ENCODE measurements at places on chromosomes 12 and 14. TPM values are rescaled to one million over a fixed set of nuclear protein-coding genes. Genes with fewer than 3 reads are reported as not detected.

GRCh38 chr12:29650371-29650770 lies 133.4 kb downstream of the TMTC1 start:
- no peak for DNase-seq
- H3K4me3 ChIP-seq, result no peak overlapping the region
- no peaks in the 10 kb centered on the region for H3K36me3 ChIP-seq
- no peaks in the 10 kb centered on the region for H3K4me1 ChIP-seq
- no peak overlapping the region for H3K27ac ChIP-seq

DNA sequence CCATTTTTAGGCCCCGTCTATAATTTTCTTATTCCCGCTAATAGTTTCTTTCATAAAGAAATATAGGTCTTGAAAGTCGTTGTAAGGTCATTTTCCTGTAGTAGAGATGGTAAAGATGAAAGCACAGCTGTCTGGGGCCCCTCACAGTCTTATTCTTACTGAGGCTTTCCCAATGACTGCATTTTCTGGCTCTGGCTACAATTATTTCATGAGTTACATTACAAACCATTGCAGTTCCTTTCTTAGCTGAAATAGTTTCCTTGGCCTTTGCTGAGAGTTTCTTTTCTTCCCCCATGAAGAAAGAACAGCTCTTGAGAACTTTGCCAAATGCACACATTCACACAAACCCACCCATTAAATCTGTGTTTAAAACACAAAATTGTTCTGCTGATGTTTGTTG lies 113.0 kb downstream of the DYRK2 start:
- H3K4me3 ChIP-seq, result no peak overlapping the region
- no peak overlapping the region for H3K27ac ChIP-seq
- H3K27me3 ChIP-seq, result no peaks in the 10 kb centered on the region
- H3K36me3 ChIP-seq, result peaks cover 1% of the 10 kb centered on the region

DNA sequence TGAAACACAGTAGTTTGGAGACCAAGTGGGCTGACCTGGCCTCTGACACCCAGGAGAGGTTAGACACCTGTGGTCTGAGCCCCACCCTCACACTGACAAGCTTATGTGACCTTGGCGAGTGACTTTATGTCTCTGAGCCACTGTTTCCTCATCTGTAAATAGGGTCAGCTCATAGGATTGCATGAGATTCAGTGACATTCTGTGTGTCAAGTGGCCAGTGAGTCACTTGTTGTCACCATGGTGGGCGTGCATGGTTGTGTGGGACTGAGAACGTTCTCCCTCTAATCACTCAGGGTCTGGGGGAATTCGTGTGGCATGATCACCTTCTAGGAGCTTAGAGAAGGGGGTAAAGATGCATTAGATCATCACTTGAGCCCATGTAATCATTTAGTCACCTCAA lies 146.4 kb downstream of the PHETA1 start:
- H3K27ac ChIP-seq, result no peak overlapping the region
- H3K36me3 ChIP-seq, result no peaks in the 10 kb centered on the region
- H3K27me3 ChIP-seq, result no peaks in the 10 kb centered on the region

DNA sequence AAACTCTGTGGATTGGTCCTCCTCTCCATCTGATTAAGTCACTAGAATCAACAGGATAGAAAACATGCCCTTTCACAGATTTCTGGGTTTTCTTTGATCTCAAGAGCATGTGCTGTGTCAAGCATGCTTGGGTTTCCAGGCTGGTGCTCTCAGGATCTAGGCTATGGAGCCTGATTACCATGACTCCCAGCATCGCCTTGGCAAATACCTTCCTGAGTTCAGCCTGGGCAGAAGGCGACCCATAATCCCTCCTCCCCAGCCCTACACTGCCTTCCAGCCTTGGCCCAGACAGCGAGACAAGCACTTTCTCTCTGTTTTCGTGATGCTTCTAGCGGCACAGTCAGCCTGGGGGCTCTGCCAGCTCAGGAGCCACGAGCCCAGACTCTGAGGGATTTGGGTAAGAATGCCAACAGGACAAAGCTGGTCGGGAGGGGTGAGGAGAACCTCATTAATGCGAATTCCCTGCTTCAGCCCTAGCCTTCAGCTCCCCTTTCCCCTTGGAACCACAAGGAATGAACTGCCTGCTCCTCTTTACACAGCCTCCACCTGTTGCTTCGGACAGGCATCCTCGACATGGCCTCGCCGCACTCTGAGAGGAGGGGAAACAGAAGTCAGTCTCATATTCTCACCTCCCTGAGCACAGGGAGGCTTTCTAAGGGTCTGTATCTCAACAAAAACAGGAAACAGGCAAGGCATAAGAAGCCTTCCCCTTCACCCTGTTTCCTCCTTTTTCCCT lies 227.1 kb downstream of the MSRB3 start:
- H3K27ac ChIP-seq, result no peak overlapping the region
- no peak overlapping the region for H3K4me3 ChIP-seq
- H3K4me1 ChIP-seq, result no peaks in the 10 kb centered on the region
- no peaks in the 10 kb centered on the region for H3K27me3 ChIP-seq

DNA sequence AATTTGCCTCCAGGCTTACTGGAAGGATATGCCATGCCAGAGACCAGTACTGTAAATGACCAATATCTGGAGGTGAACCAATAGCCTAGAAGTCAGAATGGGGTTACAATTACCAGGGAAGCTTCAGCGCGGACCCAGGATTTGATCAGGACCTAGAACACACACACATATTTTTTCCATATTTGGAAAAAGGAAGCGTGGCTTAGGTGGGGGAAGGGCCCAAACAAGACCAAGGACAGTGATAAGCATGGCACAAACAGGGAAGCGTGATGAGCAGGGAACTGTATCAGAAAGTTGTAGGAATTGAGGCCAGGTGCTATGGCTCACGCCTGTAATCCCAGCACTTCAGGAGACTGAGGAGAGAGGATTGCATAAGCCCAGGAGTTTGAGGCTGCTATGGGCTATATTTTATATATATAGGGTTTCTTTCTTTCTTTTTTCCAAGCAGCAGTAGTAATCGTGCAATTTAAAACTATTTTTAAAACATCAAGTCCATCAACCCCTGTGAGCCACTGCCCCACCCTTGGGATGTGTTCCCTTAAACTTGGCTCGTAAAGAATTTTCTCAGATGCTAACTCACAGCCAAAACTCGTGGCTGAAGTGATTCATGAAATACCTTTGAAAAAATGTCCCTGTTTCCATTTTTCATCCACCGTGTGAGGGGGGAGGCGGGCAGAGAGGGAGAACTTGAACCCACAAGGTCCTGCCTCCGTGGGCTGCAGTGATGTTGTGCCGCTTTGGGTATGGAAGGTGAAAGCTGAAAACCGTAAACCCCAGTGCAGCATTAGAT lies 16.7 kb downstream of the HRK start:
- no peak overlapping the region for H3K27ac ChIP-seq
- no peak for DNase-seq
- peaks cover 22% of the 10 kb centered on the region for H3K27me3 ChIP-seq
- H3K4me1 ChIP-seq, result peaks cover 14% of the 10 kb centered on the region

- no peak overlapping the region for H3K4me3 ChIP-seq
- H3K36me3 ChIP-seq, result no peaks in the 10 kb centered on the region
- DNase-seq, result no peak
- H3K27me3 ChIP-seq, result no peaks in the 10 kb centered on the region
- no peak overlapping the region for H3K27ac ChIP-seq
These were observed 231.9 kb upstream of the AVPR1A start for GRCh38 chr12:63382930-63383329.

GRCh38 chr12:57965766-57966165 lies 24.4 kb downstream of the ATP23 start:
- DNase-seq, result no peak
- H3K36me3 ChIP-seq, result no peaks in the 10 kb centered on the region
- no peak overlapping the region for H3K27ac ChIP-seq

GRCh38 chr12:67482751-67483661 lies 165.5 kb upstream of the DYRK2 start:
- H3K4me3 ChIP-seq, result no peak overlapping the region
- peaks cover 12% of the 10 kb centered on the region for H3K36me3 ChIP-seq
- no peaks in the 10 kb centered on the region for H3K27me3 ChIP-seq
- peaks cover 31% of the 10 kb centered on the region for H3K4me1 ChIP-seq
- peak overlapping the region; percentile 27 for H3K27ac ChIP-seq

DNA sequence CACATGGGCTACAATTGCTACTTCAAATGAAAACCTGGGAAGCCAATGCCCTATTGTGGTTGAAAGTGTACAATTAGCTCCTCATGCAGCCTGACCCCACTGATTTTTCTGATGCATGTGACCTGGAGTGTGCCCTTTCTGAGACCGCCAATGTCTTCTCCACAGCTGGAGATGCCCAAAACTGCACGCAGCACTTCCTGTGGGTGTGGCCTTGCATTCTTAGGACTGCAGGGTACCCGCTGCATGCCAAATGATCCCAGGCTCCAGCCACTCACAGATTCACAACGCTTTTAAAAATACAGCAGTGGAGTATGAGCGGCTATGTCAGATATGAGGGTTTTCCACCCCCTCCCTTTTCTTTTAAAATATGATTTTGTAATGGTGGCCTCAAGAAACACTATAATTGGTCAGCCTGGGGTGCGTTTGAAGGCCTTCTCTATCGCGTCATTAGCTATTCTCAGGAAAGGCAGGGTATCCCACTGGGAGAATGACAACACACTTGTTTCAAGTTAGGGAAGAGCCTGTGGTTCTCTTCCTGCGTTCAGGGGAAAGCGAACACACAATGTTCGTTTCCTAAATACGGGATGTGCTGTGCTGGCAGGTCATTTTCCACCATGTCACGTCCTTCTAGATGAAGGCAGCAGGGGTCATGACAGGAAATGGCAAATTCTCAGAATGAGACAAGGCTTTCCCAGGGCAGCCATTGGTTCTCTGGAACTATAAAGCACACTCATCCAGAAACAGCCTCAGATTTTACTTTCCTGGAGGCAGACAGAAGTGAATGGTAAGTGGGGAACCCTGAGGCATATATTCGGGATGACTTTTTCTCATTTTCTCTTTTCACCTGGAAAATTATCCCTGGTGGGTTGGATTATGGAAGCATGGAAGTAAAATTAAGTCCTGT lies at the start of gene APOLD1:
Gene APOLD1 (plus strand): TSS at position 749 of the 904 bp plus-strand sequence. CDS start 33 bp downstream, at position 782.
- H3K27me3 ChIP-seq, result no peaks in the 10 kb centered on the region
- H3K27ac ChIP-seq, result no peak within 1 kb of the TSS
- peaks cover 42% of the 10 kb centered on the region for H3K4me1 ChIP-seq
- H3K36me3 ChIP-seq, result no peaks in the 10 kb centered on the region

GRCh38 chr14:90177539-90178189 lies 78.7 kb upstream of the PSMC1 start:
- H3K27me3 ChIP-seq, result peaks cover 18% of the 10 kb centered on the region
- no peak for DNase-seq
- H3K4me3 ChIP-seq, result no peak overlapping the region
- H3K36me3 ChIP-seq, result no peaks in the 10 kb centered on the region

GRCh38 chr12:65891987-65892481 lies 67.8 kb downstream of the HMGA2 start:
- H3K36me3 ChIP-seq, result no peaks in the 10 kb centered on the region
- H3K4me1 ChIP-seq, result no peaks in the 10 kb centered on the region
- H3K27me3 ChIP-seq, result peaks cover 29% of the 10 kb centered on the region
- H3K4me3 ChIP-seq, result no peak overlapping the region
- H3K27ac ChIP-seq, result no peak overlapping the region

DNA sequence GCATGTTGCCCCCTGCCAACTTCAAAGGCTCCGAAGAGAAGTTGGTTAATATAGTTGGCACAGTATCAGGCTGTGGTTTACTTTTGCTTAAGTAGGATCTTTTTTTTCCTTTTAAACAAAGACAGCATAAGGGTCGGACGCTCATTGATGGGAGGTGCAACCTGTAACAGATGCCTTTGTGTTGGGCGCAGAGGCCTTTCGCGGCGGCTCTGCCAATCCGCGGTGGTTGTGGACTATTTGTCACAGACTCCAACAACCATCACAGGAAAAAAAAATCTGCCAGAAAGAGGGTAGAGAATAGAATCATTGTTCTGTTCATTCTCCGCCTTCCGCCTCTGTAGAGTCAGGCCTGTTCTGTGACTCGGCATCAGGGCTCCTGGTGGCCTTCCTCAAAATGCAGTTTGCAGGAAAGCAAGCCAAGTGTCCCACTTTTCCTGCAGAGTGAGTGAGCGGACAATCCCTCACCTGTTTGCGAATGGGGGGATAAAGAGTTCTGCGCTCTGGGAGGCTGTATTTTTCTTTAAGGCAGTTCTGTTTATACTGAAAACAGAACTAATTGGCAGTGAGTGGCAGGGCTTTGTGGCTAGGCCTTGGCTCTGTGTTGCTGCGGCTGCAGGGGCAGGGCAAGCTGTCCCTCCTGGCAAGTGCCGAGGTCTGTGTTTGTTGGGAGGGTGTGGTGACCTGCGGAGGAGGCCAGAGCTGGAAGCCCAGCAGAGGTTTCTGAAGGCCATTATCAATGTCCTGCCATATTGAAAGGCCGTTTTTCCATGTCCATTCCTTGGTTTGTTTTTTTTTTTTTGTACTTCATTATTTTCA lies 83.0 kb upstream of the PIWIL1 start:
- H3K4me3 ChIP-seq, result no peak overlapping the region
- H3K36me3 ChIP-seq, result no peaks in the 10 kb centered on the region
- DNase-seq, result no peak
- H3K4me1 ChIP-seq, result no peaks in the 10 kb centered on the region
- no peaks in the 10 kb centered on the region for H3K27me3 ChIP-seq

The NTS gene
- total RNA-seq, result not detected

The REP15 gene
- 0.61 TPM for total RNA-seq

The KCNC2 gene
- not detected for total RNA-seq

The GNG2 gene
- 257 TPM for total RNA-seq
